ENCODE measurements at places on chromosomes 11 and 22.
A peak's percentile ranks its signal among the peaks of the same experiment; 100 is the strongest.

- peak; percentile 35 for DNase-seq
Observed at GRCh38 chr11:113184498-113184897, 129.9 kb upstream of the TTC12 start.

- no peak for DNase-seq
Observed at GRCh38 chr11:12100841-12101242, 9.5 kb upstream of the MICAL2 start.

DNA sequence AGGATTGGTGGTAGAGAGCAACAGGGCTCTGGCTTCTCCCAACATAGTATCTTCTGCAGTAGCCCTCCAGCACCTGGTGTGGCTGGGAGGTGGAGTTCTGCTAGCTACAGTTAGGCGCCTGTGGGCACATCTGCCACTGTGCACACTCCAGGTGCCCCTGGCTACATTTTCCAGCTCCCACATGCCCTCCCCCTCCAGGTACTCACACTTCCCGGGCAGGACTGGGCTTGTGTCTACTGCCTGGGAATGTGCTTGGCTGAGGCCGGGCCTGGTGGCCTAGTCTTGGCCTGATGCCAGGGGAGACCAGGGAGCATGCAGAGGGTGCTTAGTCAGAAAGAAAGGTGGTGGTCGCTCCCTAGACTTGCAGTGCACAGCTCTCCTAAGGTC lies 15.8 kb downstream of the PHLDB1 start:
- DNase-seq: peak; percentile 46

DNA sequence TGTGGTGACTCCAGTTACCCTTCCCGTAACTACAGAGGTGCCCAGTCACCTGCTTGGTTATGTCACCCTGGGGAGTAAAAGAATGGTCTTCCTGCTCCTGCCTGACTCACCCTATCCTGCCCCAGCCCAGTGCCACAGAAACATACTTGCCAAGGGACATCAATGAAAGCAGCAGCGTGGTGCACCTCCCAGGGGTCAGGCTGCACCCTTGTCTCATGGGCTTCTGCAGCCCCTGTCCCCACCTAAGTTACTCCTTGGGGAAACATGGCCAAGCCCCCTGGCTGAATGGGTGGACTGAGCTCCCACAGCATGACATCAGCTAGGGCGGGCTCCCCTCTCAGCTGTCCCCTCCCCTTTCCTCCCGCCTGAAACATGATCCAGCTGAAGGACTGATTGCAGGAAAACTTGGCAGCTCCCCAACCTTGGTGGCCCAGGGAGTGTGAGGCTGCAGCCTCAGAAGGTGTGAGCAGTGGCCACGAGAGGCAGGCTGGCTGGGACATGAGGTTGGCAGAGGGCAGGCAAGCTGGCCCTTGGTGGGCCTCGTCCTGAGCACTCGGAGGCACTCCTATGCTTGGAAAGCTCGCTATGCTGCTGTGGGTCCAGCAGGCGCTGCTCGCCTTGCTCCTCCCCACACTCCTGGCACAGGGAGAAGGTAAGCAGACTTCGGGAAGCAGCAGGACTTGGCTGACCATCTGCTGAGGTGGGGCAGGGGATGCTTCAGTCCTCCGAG lies at the start of gene HTR3A:
Gene HTR3A (plus strand): TSS at position 368 of the 730 bp plus-strand sequence. CDS start 218 bp downstream, at position 586.
- DNase-seq: peak; percentile 9

- no peak for DNase-seq
Observed at GRCh38 chr22:36625102-36625501, 78.5 kb downstream of the CACNG2 start.

GRCh38 chr22:30204015-30204741 lies 42.4 kb downstream of the LIF start:
- DNase-seq: no peak

GRCh38 chr22:29375398-29376076 lies 12.8 kb downstream of the AP1B1 start:
- no peak for DNase-seq

DNA sequence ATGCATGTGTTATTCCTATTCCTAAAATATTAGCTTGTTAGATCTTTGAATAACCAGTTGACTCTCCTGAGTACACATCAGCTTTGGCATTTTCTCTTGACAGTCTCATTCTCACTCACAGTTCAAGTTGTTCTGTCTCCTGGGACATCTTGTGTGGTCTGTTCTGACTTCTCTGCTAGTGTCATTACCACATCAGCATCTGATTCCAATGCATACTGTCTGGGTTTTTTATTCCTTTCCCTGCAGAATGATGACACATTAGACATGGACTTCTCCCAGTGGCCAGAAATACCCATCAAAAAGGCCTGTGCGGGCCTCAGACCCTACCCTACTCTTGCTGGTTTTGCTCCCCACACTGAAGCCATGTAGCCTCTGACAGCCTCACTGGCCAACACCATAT lies 2.7 kb downstream of the ZNF74 start:
- DNase-seq: no peak
